ENCODE measurements at places on chromosomes 4 and X.

GRCh38 chr4:119284876-119285780, 36.8 kb downstream of the FABP2 start:
- peaks cover 18% of the 10 kb centered on the region for H3K4me1 ChIP-seq
- H3K27ac ChIP-seq = peak overlapping the region; percentile 56
- no peaks in the 10 kb centered on the region for H3K27me3 ChIP-seq
- DNase-seq = no peak

DNA sequence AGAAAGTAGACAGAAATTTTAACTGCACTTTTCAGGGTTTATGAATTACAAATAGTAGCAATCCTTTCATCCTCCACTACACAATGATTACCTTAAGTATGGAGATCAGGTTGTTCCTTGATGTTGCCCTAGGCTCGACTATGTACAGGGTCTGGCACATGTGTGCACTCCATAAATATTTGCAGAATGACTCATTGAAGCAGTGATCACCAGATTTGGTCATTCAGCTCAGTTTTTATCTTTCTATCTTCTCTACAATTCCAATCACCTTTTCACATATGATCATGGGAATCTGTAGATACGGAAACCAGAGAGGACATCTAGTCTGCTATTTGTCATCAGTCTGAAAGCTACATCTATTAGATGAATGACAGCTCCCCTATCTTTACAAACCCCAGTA, 171.7 kb upstream of the HCCS start:
- H3K36me3 ChIP-seq = peaks cover 18% of the 10 kb centered on the region
- H3K4me3 ChIP-seq = no peak overlapping the region

- H3K4me3 ChIP-seq = no peak overlapping the region
- H3K27me3 ChIP-seq = no peaks in the 10 kb centered on the region
- H3K4me1 ChIP-seq = peaks cover 4% of the 10 kb centered on the region
- DNase-seq = no peak
- H3K36me3 ChIP-seq = no peaks in the 10 kb centered on the region
Measured at GRCh38 chrX:39532761-39533160, 565.0 kb downstream of the BCOR start.

DNA sequence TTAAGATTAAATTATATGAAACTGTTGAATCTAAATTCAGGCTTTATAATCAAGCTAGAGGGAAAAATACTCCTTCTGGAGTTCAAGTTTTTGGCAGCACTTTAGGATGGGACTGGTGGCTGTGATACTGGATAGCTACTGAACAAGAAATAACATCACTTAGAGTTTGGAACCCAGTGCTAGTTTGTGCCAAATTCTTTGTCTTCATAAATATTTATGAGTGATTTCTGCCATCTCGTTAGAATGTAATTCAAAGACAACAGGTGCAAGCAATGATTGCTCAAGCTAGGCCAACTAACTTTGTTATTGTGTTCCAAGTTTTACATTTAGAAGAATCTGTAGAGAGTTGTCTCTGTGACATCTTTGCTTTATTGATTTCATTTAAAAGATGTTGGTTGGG, 417.9 kb downstream of the FAT4 start:
- no peaks in the 10 kb centered on the region for H3K36me3 ChIP-seq
- no peak overlapping the region for H3K4me3 ChIP-seq
- H3K27me3 ChIP-seq = no peaks in the 10 kb centered on the region
- no peak overlapping the region for H3K27ac ChIP-seq

DNA sequence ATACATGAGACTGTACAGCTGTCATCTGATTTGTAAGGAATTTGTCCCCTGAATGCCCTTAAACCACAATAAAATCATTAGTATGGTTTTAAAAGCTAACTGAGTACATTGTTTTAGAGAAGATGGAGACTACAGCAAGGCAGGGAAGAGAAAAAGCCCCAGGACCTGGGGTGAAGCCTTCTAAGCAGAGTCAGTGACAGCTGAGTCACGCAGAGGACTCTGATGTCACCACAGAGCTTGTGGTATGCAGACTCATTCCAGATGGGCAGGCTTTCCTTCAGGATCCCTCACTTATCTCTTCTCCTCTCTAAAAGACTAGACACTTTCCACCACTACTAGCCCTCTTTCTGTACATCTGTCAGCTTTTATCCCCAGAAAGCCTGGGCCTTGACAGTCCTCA, 97.1 kb upstream of the ATOH1 start:
- H3K4me1 ChIP-seq = no peaks in the 10 kb centered on the region
- no peak for DNase-seq
- no peaks in the 10 kb centered on the region for H3K36me3 ChIP-seq

DNA sequence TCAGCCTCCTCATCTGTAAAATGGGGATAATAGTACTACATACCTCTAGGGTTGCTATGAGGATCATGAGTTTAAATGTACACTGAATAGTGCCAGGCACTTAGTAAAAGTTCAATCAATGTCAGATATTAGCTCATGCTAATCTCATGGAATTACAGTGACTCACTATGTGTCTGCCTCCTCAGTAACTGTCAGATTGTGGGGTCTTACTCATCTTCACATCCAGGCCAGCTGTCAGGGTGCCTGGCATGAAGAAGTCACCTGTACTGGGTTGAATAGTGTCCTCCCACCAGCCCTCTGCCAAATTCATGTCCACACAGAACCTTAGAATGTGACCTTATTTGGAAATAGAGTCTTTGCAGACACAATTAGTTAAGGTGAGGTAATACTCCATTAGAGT, 54.3 kb upstream of the STIM2 start:
- no peak for DNase-seq
- no peak overlapping the region for H3K27ac ChIP-seq
- H3K27me3 ChIP-seq = no peaks in the 10 kb centered on the region
- no peak overlapping the region for H3K4me3 ChIP-seq
- peaks cover 3% of the 10 kb centered on the region for H3K4me1 ChIP-seq

DNA sequence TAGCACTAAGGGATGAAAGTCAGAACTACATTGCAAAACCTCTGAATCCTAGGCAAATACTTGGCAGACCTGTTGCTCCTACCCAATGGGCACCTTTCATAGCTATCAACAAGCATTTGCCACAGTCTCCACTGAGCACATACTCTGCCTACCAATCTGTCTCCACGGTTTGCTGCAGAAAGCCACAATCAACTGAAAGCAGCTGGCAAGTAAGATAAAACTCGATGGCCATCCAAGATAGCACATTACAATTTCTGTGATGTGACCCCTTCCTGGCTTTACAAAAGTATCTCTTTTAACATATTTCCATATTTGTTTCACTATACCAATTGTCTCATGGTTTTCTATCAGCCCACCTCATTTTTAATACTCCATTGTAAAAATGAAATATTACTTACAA, 1060.5 kb upstream of the INTU start:
- H3K27ac ChIP-seq = no peak overlapping the region
- H3K36me3 ChIP-seq = no peaks in the 10 kb centered on the region
- no peak overlapping the region for H3K4me3 ChIP-seq
- no peaks in the 10 kb centered on the region for H3K27me3 ChIP-seq
- DNase-seq = no peak
- no peaks in the 10 kb centered on the region for H3K4me1 ChIP-seq

DNA sequence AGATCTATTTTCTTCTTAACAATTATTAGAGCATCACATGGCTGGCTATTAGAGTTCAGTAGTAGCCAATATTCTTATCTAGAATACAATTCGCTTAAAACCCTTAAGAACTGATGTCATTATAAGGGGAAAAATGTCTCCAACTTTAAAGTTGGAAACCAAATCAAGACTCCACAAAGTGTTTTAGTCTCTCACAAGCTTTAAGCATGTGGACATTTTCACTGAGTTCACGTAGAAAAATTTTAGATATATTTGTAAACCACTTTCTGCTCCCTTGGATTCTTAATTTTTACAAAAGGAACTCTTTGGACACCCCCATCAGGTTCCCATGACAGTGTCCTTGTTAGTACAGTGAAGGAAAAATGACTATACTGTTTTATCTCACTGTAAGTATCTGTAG, 123.9 kb upstream of the NAP1L5 start:
- peaks cover 24% of the 10 kb centered on the region for H3K4me1 ChIP-seq
- DNase-seq = no peak
- no peak overlapping the region for H3K4me3 ChIP-seq
- H3K27me3 ChIP-seq = no peaks in the 10 kb centered on the region
- no peak overlapping the region for H3K27ac ChIP-seq
- H3K36me3 ChIP-seq = no peaks in the 10 kb centered on the region

- H3K27ac ChIP-seq = no peak overlapping the region
- no peak overlapping the region for H3K4me3 ChIP-seq
- no peak for DNase-seq
- no peaks in the 10 kb centered on the region for H3K27me3 ChIP-seq
Measured at GRCh38 chrX:542179-542578, 88.4 kb upstream of the SHOX start.

DNA sequence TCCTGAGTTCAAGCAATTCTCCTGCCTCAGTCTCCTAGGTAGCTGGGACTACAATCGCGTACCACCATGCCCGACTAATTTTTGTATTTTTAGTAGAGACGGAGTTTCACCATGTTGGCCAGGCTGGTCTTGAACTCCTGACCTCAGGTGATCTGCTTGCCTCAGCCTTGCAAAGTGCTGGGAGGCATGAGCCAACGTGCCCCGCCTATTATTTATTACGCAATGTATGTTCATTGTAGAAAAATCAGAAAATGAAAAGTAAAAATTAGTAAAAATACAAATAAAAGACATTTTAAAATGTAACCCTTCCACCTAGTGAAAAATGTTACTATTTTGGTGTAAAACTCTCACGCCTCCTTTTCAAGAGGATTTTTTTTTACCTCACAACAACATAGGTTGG, 14.2 kb downstream of the F8A1 start:
- H3K27ac ChIP-seq = no peak overlapping the region
- no peaks in the 10 kb centered on the region for H3K27me3 ChIP-seq
- H3K36me3 ChIP-seq = no peaks in the 10 kb centered on the region
- H3K4me3 ChIP-seq = no peak overlapping the region

DNA sequence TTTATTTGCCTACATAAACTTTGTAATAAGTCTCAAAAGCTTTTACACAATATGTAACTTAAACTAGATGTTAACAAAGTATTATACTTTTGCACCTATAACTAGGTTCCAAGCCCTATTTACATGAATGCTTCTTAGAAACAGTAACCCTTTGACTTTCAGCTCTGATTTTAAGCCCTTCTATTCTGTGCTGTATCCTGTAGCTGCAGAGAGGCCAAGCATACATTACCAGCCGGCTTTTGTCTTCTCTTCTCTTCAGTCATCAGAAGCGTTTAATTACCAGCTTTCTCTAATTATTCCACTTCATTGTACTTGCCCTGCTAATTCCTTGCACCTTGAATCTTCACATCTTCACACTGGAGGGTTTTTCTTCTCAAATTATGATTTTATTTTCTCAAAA, 403.1 kb downstream of the PDGFC start:
- H3K27me3 ChIP-seq = no peaks in the 10 kb centered on the region
- no peak overlapping the region for H3K4me3 ChIP-seq
- DNase-seq = no peak
- H3K36me3 ChIP-seq = no peaks in the 10 kb centered on the region

DNA sequence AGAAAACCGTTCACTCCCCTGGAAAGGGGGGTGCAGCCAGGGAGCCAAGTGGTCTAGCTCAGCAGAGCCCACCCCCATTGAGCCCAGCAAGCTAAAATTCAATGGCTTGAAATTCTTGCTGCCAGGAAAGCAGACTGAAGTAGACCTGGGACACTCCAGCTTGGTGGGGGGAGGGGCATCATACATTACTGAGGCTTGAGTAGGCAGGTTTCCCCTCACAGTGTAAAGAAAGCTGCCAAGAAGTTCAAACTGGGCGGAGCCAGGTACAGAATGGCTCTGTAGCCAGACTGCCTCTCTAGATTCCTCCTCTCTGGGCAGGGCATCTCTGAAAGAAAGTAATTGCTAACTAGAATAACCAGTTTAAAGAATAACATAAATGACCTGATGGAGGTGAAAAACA, 372.3 kb upstream of the F9 start:
- no peak for DNase-seq
- H3K27me3 ChIP-seq = peaks cover 2% of the 10 kb centered on the region
- H3K4me3 ChIP-seq = no peak overlapping the region
- H3K4me1 ChIP-seq = no peaks in the 10 kb centered on the region

- no peaks in the 10 kb centered on the region for H3K36me3 ChIP-seq
- H3K4me1 ChIP-seq = no peaks in the 10 kb centered on the region
- no peak overlapping the region for H3K4me3 ChIP-seq
Measured at GRCh38 chrX:14476205-14476604, 53.1 kb upstream of the GLRA2 start.

DNA sequence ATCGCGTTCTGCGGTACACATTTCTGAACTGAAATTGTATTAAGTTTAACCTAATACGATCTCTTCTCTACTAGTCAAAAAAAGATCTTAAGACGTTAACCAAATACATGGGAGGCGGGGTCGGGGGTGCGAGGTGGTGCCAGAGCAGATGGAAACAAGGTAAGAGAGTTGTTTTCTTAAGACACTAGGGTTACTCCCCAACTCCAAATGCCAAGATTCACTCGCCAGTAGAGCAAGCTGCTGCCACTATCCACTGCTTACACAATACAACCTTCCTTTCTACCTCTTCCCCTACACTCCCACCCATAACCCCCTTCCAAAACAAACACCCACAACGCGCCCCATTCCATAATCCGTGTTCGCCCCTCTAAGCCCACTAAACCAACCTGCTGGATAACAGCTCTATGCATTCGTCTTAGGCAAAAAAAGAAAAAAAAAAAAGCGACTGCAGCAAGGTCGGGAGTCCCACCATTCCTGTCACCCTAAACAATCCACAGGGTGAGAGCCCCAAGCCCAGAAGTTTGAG, 1.3 kb downstream of the LCORL start:
- H3K27me3 ChIP-seq = peaks cover 4% of the 10 kb centered on the region
- no peaks in the 10 kb centered on the region for H3K36me3 ChIP-seq
- peak overlapping the region; percentile 86 for H3K4me3 ChIP-seq
- no peak for DNase-seq
- peak overlapping the region; percentile 93 for H3K27ac ChIP-seq

DNA sequence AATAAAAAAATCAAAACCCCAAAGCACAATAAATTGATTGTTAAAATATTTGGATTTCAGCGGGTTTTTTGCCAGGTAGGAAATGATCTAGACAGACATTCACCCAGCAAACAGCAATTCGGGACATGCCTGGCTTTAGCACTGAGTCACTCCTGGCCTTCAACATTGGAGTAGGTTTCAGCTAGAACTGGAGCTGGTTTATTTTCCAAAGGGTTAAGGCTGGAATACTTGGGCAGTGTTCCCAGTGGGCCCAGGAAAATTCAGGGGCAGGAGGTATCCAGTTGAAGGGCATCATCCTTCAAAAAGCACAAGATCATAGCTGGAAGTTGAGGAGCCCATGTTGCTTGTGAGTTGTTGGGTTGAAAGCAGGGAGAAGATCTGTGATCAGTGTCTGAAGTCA, 41.0 kb downstream of the TXLNG start:
- no peaks in the 10 kb centered on the region for H3K27me3 ChIP-seq
- H3K36me3 ChIP-seq = no peaks in the 10 kb centered on the region
- H3K27ac ChIP-seq = no peak overlapping the region
- no peak overlapping the region for H3K4me3 ChIP-seq
- DNase-seq = no peak

- no peak for DNase-seq
- H3K4me3 ChIP-seq = no peak overlapping the region
- H3K27me3 ChIP-seq = peaks cover 6% of the 10 kb centered on the region
- H3K27ac ChIP-seq = no peak overlapping the region
- H3K36me3 ChIP-seq = no peaks in the 10 kb centered on the region
Measured at GRCh38 chrX:153303276-153304262, 18.0 kb downstream of the PNMA6F start.

Data from naive thymus-derived CD8-positive, alpha-beta T cell (primary cell).